ENCODE measurements at places on chromosomes 2 and 18.

- no peak for DNase-seq
These were observed 9.9 kb downstream of the SGPP2 start for GRCh38 chr2:222434204-222434603.

- DNase-seq = no peak
These were observed 27.9 kb upstream of the TYMS start for GRCh38 chr18:629269-630150.

DNA sequence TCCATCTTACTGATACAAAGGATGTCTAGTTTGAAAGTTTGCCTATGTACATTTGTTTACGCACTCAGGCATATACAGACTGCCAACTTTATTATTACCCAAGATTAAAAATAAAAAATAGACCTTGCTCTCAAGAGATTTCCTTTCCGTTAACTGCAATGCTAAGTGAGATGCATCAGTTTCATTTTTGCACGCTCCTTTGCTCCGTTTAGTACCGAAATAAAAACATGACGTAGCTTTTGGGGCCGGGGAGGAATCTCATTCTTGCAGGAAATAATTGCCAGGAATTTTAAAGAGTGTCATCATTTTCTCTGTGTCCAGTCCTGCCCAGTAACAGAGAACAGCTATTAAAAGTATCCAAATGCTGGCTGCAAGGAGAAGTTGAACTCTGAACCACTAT is 169.5 kb downstream of the SLC8A1 start:
- DNase-seq = no peak

GRCh38 chr18:26309281-26309680 is 83.0 kb downstream of the TAF4B start:
- DNase-seq = no peak

GRCh38 chr2:185700883-185701282 is 37.7 kb upstream of the FSIP2 start:
- DNase-seq = no peak

DNA sequence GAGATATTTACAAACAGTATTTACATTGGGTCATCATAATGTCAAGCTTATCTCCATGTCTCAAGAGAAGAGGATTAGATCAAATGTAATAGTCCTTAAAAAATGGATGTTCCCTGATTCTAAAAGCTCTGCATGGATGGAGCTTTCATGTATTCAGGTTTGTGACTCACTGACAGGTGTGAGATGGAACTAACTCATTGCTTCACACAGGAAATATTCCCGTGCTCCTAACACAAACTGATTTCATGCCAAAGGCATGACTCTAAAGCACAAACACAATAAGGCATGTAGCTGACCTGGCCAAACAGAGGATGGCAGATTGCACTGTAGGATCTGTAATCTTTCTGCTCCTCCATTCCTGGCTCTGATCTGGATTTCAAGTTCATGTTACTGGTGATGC is 110.0 kb downstream of the ALK start:
- no peak for DNase-seq

- no peak for DNase-seq
These were observed 267.1 kb downstream of the RAD51AP2 start for GRCh38 chr2:17251171-17251570.

DNA sequence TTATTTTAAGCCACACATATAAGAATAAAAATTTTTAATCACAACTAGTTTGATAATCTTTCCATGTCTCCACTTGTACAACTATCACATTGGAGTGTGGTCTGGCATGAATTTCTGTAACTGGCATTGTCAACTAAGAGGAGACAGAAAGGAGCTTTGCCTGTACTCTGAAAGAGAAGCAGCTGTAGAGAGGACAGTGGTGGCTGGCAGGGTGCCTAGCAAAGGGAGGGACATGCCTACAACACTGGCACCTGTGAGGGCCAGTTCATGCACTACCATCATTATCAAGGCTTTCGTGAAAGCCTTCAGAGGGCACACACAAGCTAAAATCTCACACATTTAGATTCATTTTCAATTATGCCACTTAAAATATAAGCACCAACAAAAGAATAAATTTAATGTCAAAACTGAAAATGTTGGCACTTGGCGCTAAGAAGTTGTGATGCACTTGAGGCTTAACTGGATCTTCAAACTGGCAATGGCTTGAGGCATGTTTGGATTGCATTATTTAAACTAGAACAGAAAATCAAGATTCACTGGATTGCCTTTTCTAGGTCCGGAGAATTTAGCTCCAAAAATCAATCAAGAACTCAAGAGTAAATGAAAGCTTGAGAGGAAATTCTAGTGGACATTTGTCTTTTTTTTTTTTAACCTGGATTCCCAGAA is 238.6 kb downstream of the ZNF385B start:
- no peak for DNase-seq

DNA sequence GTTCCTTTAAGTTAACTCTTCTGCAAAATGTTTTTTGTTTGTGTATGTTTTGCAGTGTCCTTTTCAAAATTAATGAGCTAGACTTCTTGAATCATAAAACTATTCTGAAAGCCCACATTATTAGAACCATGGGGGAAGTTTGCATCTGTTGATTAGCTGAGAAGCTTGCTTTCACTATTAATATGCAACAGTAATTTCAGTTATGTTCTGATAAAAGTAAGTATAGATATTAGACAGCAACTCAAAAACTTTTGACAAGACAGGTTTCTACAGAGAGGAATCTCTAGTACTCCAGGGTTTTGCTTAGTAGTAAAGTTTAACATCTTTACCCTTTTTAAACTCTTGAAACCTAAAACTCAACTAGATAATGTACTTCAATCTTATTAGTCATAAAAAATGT is 147.8 kb downstream of the UBE2E3 start:
- DNase-seq = no peak

- no peak for DNase-seq
These were observed 32.9 kb downstream of the EPAS1 start for GRCh38 chr2:46329803-46330775.

DNA sequence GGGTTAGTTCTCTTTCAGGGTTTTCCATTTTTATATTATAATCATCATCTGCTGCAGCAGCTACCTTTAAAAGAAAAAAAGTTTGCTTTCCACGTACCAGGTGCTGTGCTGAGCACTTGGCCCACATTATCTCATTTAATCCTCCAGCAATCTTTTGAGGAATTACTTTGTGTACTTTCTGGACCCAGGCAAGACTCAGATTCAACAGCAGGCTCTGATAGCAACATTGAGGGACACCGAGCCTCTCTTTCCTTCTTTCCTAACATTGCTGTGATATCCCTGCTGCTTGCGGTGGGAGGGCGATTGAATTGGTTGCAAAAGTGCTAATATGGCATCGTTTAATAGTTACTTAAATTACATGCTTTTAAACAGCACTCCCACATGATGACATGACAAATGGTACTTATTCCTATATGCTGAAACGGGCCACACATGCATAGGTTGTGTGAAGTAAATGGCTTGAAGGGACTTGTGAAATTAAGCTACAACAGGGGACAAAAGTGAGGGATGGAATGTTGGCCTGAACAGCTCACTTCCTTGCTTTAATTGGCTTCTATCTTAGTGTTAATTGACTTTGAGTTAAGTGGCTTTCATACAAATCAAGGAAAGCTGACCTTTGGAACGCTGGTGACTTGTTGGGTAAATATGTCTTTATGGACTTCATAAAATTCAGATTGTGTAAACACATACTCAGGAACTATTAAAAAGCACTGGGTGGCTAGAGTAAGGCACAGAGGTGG is 21.2 kb downstream of the SPRED2 start:
- no peak for DNase-seq

DNA sequence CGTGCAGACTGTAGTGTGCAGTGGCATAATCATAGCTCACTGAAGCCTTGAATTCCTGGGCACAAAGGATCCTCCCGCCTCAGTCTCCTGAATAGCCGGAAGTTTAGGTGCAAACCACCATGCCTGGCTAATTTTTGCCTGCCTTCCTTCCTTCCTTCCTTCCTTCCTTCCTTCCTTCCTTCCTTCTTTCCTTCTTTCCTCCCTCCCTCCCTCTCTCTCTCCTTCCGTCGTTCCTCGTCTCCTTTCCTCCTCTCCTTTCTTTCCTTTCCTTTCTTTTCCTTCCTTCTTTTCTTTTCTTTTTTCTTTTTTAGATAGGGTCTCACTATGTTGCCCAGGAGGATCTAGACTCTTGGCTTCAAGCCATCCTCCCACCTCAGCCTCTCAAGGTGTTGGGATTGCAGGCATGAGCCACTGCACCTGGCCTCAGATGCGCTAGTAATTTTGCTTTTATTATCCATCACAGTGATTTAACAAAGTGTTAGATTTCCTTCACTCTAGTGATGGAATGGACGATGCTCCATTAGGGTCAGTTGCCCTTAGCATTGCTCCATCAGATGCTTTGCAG is 6.6 kb upstream of the ANKRD29 start:
- no peak for DNase-seq

DNA sequence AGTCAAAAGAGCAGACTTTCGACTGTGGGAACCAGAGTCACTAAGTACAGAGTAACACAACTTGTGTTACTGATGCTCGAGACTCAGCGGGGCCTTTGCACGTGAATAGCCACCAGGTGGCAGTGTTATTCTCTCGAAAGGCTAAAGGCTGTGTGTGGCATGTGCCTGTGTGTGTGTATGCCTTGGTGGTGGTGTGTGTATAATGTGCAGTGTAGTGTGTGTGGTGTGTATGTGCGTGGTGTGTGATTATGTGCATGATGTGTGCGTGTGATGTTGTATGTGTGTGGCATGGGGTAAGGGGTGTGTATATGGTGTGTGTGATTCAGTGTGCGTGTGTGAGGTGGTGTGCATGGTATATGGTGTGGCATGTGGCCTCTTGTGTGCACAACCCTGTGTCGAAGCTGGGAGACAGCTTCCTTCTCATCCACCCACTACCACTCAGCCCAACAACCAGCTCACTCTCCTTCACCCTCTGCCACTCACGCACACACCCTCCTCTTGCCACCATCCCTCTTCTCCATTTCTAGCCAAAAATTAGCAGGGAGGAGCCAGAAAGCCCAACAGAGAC is 83.0 kb upstream of the ZNF532 start:
- DNase-seq = peak; percentile 43

DNA sequence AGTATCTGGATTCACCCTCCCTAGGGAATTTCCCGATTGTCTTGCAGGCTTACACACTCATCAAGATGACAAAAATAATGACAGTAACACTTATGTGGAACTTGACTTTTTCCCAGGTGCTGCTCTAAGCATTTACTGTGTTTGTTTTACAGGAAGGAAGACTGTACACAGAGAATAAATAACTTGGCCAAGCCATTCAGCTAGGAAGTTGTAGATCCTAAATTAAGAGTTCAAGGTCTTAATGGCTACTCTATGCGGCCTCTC is 549 bp upstream of the DPP4 start:
- DNase-seq = no peak

DNA sequence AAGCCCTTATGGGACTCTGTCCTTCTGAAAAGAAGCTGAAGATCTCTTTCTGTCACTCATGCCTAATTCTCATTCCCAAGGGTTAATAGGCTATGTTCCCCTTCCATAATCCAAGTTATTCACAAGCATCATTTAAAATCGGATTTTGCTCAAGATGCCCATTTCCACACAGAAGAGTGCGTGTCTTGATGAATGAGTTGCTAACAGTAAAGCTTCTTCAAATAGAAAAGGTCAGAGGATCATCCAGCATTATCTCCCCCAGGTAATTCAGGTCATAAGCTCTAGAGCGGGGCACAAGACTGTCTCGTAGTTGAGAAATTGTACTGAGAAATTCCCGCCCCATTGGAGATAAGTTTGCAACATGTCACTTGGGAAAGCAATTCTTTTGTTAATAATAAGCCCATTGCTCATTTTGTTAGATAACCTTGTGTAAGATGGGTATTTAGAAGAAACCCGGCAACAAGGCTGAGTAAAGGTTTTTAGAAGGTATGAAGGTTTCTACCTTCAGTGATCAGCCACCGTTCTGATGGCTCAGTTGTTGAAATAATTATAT is 290.7 kb upstream of the EPAS1 start:
- DNase-seq = no peak

DNA sequence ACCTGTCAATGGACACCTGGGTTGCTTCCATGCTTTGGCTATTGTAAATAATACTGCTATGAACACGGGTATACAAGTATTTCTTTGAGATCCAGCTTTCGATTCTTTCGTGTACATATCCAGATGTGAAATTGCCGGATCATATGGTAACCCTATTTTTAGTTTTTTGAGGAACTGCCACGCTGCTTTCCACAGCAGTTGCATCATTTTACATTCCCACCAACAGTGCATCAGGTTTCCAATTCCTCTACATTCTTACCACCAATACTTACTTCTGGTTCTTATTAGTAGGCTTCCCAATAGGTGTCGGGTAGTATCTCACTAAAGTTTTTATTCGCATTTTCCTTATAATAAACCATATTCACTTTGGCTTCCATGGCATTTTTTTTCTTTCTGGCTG is 69.6 kb downstream of the PID1 start:
- no peak for DNase-seq

DNA sequence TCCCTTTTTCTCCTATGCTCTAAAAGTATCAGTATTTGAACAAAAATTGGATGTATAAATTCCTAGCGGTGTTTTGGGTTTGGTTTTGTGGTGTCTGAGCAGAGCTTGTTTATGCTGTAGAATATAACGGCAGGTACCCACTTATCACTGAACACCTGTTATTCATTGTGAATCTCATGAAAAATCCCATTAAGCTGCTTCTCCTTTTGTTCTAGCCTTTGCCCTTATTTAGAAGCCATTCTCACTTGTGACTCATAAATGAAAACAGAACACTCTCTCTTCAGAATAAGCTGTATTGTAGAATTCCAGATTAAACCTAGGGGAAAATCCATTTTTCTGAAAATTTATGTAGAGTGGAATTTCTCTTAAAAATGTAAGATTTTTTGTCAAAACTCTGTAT is 104.0 kb downstream of the PRPF40A start:
- DNase-seq = no peak

- no peak for DNase-seq
These were observed 28.4 kb downstream of the CPS1 start for GRCh38 chr2:210584834-210585233.

- DNase-seq = no peak
These were observed 282.1 kb downstream of the ZNF516 start for GRCh38 chr18:76212960-76213359.

- DNase-seq = no peak
These were observed 5.3 kb downstream of the SOS1 start for GRCh38 chr2:39115556-39115955.

DNA sequence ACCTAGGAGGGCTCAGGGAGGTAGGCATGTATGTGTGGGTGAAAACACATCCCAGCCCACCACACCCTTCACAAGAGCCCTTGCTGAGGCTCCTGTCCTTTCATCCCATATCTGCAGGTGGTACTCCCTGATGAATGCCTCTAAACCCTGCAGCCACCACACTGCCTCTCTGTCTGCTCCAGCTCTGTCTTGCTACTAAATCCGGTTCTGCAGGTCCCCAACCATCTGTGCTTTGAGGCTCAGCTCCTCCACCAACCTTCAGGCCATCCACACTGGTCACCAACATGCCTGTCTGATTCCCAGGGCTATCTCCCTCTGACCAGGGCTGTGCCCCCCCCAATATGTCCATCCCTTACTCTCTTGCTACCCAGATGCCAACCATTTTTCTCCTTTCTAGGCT is 92.7 kb downstream of the BIN1 start:
- DNase-seq = no peak

GRCh38 chr2:176967911-176968450 is 244.6 kb upstream of the HNRNPA3 start:
- DNase-seq = no peak
